ENCODE measurements at places on chromosomes 16 and 17.

- DNase-seq: no peak
Measured at GRCh38 chr16:84929421-84930297, 81.7 kb downstream of the ZDHHC7 start.

DNA sequence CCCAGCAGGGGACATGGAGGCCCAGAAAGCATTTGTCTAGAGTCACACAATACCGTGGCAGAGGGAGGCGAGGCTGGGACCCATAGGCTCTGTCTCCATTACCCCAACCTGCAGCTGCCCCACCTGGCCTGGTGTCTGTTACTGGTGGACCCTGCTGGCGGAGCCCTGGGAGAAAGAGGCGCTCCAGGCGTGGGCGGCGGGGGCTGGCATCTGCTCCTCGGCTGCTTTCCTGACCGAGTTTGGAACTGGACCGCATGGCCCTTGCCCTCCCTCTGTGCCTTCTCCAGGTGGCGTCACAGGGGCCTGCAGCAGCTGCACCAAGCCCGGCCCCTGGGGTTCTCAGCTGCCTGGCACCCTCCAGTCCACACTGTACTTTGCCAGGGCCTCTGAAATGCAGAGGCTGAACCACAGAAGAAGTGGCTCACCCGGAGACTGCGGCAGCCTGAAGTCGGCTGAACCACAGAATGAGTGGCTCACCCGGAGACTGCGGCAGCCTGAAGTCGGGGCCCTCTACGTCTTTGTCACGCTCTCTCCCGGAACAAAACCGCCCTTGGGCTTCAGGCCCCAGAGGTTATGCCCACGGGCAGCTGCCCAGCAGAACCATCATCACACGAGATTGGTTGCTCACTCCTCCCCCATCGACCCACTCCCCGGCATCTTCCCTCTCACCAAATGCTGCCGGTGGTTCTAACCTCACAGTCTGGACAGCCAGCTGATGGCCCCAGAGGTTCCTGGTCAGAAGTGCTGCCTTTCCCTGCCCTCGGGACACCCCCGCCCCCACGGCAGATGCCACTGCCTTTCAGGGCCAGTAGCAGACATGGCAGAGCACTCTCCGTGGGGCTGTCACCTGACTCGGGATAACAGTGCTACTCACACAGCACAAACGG is 20.2 kb downstream of the CBFA2T3 start:
- no peak for DNase-seq

- DNase-seq: no peak
Measured at GRCh38 chr17:6691546-6691945, 21.6 kb downstream of the SLC13A5 start.

DNA sequence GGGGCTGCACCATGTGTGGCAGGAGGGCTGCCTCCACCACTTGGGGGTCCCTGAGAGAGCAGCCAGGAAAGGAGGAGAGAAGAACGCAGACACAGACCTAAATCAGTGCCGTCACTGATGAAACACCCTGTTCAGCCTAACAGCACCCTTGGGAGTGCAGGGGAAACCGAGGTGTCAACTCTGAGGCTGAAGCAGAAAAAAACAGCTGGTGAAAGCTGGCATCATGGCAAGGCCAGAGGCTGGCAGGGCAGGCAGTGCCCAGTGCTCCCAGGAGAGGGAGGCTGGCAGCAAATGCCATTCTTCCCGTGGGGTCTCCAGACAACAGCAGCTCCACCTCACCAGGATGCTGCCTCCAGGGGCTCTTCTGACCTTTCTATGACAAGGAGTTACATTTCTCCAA is 23.1 kb downstream of the SPHK1 start:
- DNase-seq: no peak

DNA sequence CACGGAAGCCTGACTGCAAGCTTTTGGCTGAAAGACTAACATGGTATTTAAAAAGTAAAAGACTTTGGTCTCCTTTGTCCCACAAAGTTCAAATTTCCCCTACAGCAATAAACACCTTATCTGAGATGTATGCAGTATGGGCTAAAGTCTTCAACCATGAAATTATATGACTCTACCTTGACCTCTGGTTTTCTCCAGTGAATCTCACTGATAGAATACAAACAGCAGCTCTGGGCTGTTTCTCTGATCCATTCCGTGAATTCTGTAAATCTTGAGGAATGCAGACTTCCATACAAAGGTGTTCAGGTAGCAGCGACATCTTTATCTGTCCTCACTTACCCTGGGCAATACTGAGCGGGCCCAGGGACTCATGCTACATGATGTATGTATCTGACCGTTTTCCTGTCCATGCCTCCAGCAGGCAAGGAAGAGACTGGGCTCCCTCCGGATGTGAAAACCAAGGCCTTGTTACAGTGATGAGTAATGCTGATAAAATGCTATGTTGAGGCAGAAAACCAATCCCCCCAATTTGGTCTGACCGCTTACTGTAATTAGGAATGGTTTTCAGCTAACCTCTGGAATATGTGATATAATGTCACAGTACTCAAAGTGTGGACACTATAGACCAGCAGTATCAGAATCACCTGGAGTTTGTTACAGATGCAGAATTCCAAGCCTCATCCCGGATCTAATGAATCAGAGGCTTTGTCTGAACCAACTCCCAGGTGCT is 589.8 kb downstream of the HS3ST4 start:
- DNase-seq: no peak

GRCh38 chr17:18176176-18176575 is 7.5 kb upstream of the ALKBH5 start:
- no peak for DNase-seq

DNA sequence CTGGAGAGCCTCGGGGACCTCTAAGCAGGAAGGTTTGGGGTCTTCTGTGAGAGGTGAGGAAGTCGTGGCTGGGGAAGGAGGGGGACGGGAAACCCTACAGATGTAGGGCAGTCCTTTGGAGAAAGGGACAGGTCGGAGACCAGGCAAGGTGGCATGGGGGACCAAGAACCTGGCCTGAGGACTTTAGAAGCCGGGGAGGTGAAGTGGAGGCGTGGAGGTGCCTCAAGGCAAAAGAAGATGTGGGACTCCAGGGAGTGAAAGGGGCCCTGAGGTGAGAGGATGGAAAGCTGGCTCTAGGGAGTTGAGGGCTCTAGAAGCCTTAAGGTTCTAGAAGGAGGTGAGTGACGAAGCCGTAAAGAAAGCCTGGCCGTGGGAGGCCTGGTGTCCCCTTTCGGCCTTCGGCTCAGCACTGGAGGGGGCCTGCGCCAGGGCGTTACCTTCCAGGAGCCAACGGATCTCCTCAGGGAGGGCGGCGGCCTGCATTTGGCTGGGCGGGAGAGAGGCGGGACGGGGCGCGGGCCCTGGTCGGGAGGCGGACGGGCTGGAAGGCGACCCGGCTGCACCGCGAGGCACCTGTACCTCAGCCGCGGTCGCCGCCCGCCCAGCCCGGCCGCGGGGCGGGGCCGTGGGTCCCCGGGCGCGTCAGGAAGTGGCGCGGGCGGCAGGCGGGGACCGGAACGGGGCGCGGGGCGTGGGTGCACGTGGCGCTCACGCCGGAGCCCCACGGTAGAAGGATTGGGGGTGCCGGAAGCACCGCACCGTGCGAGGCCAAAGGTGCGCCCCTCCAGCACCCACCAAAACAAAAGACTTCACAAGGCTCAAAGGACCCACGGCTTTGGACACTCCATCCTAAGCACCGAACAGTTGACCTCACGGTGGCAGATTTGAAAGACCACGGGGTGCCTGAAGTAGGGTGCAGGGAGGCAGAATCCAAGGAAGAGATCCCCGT is at the start of gene SKAP1:
TSS of gene SKAP1 (minus strand) at position 577 of the 949 bp plus-strand sequence.
- no peak for DNase-seq

- no peak for DNase-seq
Measured at GRCh38 chr16:1770328-1771187, 785 bp downstream of the NME3 start.

- no peak for DNase-seq
Measured at GRCh38 chr16:19138601-19139000, 24.8 kb downstream of the ITPRIPL2 start.

- no peak for DNase-seq
Measured at GRCh38 chr17:34556384-34556783, 23.0 kb upstream of the TMEM132E start.

DNA sequence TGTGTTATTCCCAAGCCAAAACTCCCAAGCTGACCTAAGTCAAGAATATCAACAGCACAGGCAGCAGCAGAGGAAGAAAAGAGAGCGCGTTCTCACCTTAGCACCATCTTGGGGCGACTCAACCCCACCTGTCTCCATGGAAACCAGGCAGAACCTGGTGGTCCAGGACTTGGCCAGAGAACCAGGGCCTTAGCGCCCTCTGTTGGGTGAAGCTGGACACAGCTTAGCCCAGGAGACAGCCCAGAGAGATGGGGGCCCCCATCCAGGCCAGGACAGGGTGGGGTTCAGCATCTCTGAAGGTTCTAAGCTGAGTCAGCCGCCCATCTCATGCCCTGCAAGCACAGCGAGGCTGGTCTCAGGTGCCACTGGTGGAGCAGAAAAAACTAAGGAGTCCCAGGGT is 60.1 kb upstream of the TMEM132E start:
- DNase-seq: no peak

GRCh38 chr16:49278567-49278827 is 3.1 kb downstream of the CBLN1 start:
- no peak for DNase-seq

GRCh38 chr17:31869797-31870568 is 10.9 kb upstream of the COPRS start:
- no peak for DNase-seq

GRCh38 chr16:83350481-83350880 is 457.3 kb upstream of the HSBP1 start:
- no peak for DNase-seq

DNA sequence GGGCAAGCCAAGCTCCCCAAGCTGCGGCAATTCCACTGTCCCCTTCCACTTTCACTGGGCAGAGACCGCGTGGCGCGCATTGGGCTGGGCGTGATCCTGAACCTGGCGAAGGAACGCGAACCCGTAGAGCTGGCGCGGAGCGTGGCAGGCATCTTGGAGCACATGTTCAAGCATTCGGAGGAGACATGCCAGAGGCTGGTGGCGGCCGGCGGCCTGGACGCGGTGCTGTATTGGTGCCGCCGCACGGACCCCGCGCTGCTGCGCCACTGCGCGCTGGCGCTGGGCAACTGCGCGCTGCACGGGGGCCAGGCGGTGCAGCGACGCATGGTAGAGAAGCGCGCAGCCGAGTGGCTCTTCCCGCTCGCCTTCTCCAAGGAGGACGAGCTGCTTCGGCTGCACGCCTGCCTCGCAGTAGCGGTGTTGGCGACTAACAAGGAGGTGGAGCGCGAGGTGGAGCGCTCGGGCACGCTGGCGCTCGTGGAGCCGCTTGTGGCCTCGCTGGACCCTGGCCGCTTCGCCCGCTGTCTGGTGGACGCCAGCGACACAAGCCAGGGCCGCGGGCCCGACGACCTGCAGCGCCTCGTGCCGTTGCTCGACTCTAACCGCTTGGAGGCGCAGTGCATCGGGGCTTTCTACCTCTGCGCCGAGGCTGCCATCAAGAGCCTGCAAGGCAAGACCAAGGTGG is 9.8 kb downstream of the SARM1 start:
- DNase-seq: no peak

- DNase-seq: no peak
Measured at GRCh38 chr16:29809850-29810698, 1.9 kb upstream of the PRRT2 start.

DNA sequence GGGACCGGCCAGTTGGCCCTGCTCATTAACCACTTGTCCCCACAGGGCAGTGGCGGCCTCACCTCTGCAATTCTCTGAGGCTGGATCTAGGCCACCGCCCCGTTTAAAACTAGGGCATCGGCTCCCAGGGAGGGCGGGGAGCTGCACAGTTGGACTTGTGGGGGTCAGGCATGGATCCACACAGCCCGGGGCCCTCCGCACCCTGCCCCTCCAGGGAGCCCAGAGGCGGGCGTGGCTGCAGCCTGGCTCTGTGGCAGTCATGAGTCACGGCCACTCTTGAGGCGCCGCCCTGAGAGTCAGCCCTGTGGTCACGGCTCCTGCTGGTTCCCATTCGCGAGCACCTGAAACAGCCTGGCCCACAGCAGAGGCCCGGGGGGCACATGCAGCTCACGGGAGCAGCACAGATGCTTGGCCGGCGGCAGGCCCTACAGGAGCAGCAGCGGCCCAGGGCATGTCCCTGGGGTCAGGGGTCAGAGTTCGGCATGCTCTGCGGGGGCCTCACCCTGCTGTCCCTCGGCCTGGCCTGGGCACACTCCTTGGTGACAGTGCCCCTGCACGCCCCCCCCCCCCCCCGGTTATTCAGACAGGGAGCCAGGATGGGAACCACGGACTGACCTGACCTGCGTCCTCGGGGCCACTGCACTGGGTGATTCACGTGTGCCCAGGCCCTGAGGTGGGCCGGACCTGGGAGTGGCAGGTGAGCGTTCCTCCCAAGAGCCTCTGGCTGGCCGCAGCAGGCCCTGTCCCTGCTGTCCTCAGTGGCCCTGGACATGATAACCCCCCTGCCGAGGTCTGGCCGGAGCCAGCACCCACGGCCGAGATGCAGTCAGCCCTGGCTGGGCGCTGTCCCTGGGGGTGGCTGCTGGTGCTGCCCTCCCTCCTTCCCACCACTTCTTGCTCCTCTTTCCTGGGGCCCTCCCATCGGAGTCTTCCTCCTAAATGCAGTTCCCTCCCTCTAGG is 8.2 kb downstream of the CAPN15 start:
- no peak for DNase-seq

DNA sequence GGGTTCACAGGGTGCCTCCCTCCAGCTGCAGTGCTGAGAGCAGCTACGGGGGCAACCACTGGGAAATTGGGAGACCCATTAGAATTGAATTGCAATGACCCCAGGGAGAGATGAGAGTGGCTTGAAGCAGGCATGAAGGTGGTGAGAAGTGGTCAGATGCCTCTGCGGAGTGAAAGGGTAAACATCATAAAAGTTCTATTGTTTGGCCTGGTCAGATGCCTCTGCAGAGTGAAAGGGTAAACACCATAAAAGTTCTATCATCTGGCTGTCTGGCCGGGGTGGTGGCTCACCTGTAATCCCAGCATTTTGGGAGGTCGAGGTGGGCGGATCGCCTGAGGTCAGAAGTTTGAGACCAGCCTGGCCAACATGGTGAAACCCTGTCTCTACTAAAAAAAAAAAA is 53.5 kb downstream of the TNFRSF13B start:
- no peak for DNase-seq

GRCh38 chr16:49972961-49973360 is 52.1 kb upstream of the CNEP1R1 start:
- no peak for DNase-seq

DNA sequence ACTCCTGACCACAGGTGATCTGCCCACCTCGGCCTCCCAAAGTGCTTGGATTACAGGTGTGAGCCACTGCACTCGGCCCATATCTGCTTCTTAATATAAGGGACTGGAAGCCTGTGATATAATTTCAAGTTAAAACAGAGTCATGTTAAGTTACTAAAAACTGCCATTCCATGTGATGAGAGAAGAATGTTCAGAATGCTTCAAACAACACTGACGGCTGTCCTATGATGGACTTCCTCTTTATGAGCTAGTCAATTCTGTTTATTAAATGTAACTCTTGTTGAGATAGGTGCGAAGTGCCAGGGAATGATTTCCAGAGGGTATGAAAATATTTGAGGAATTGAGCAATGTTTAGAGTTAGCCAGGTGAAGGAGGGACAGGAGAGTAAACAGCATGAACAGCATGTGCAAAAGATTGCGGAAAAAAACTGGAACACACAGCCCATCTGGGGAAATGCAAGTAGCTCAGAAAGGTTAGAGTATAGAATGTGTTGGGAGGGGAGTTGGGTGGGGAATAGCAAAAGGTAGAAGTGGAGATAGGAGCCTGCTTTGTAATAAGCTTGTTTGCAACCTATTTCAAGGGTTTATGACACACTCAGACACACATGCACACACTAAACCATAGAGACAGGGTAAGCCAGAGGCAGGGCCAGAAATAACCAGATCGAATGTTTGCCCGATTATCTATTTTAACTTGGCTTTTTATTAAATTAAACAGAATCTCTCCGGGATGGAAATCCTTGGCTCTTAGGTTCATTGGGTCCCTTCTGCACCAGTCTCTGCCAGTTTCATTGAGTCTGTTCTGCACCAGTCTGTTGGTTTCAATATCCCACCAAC is 135.6 kb upstream of the COX10 start:
- DNase-seq: no peak
